GM19239 (cell line): ENCODE measurements at places on chromosomes 5 and 9.

- DNase-seq, result no peak
Observed at GRCh38 chr5:142342128-142342981, 17.5 kb upstream of the SPRY4 start.

- peak; percentile 68 for DNase-seq
Observed at GRCh38 chr9:137406876-137407589, 15.9 kb downstream of the EXD3 start.

- DNase-seq, result no peak
Observed at GRCh38 chr9:133483611-133484010, 4.7 kb upstream of the SLC2A6 start.

GRCh38 chr5:52856564-52856963, 68.8 kb downstream of the ITGA1 start:
- no peak for DNase-seq

GRCh38 chr5:12805165-12805698, 901.0 kb upstream of the CTNND2 start:
- DNase-seq, result no peak

GRCh38 chr5:75640395-75640794, 29.1 kb downstream of the ANKDD1B start:
- no peak for DNase-seq

DNA sequence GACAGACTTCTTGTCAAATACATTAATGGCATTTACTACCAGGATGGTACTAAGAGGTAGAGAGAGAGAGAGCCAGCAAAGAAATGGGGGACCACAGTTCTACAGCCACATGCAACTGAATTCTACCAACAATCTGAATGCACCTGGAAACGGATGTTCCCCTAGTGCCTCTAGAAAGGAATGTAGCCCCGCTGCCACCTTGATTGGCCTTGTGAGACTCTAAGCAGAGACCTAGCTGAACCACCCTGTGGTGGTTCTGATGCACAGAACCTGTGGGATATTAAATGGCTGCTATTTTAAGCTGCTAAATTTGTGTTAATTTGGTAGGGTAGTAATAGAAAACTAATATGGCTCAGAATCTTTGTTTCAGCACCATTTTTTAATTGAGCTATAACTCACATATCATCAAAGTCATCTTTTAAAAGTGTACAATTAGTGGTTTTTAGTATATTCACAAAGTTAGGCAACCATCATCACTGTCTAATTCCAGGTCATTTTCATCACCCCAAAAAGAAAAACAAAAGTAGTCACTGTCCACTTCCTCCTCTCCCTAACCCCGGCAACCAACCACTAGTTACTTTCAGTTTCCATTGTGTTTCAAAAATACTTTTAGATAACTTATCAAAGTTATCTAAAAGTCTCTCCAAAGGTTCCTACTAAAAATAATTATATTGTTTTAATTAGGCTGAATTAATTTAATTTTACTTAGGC, 51.7 kb downstream of the CPLANE1 start:
- DNase-seq, result no peak

DNA sequence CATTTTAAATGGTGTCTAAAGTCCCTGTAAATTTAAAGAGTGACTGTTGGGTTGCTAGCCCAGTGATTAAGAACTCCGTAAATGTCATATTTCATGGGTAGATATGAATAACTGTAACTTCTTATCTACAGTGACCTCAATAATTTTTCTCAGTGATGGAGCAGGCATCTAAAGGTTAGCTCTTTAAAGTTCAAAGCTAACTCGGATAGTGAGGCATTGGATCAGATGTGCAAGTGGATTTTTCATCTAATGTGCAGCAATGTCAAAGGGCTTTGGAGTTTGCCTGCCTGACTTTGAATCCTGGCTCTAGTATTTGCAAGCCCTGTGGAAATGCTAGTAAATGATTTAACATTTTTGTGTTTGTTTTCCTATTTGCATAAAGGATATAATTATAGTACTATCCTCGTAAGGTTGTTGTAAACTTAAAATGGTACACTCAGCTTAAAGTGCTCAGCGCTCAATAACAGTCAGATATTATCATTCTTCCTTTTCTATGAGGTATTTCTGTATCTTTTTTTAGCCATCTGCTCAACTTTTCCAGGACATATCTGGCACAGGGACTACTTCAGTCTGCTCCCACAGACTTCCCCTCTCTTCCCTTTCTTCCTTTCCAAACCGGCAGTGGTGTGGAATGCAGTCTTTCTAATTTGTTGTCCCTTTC, 163.7 kb upstream of the ELL2 start:
- DNase-seq, result no peak

- DNase-seq, result no peak
Observed at GRCh38 chr5:107815109-107815508, 144.4 kb upstream of the EFNA5 start.

GRCh38 chr5:106085136-106085535, 1585.6 kb downstream of the EFNA5 start:
- no peak for DNase-seq

DNA sequence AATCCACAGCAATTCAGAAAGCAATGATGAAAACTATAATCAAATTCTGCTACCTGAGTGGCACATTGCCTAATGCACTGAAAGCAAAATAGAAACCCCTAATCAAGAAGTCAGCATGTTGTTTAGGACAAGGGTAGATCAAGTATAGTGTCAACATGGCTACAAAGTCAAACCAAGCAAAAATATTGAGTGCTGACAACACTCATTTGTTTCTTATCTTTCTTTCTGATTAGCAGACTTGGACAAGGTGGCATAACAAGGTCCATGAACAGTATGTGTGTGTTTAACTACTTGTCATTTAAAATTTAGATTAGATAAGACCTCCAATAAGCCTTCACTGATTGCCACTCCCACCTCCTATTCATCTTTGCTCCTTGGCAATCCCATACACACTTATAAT, 332.4 kb downstream of the KIAA0825 start:
- no peak for DNase-seq

DNA sequence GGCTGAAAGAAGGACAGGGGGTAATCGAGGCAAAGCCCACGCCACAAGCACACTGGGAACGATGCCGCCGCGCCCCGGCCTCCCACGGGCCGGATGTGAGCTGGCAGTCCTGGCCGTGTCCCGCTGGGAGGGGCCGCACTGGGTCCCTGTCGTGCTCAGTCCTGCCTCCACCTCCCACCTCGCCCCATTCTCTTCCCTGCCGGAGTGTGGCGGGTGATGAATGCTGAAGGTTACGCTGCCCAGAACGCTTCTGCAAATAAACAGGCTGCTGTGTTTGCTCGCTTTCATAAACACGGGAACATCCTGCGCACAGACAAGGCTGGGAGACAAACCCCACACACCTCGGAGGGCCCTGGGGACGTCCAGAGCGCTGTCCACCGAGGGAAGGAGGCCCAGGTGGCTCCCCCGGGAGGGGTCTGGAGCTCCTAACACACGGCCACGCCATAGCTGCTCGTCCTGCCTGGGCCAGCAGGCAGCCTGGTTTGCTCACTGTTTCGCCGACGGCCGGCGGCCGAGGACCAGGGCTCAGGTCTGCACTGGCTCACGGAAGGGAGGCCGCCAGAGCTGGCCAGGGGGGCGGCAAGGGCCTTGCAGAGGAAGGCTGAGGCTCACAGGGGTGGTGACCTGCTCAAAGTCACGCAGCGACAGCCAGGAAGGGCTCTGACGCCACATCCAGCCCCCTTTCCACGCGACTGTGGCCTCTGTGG, 2.3 kb downstream of the DNLZ start:
- DNase-seq, result no peak

DNA sequence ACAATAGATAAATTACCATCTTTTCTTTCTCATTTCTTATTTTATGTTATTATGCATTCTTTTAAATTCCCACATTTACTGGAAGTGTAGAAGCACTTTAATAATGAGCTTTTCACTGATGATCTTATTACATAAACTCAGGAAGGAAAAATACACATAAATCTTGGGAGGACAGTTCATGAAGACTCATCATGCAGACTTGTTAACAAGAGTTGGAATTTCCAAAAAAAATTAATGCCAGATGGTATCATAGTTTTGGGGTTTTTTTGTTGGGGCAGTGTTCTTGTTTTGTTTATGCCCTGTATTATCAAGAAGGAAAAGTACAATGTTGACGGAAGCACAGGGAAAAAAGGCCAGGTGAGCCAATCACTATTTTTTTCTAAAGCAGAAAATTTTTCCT, 35.1 kb downstream of the CEMIP2 start:
- no peak for DNase-seq

GRCh38 chr9:27033815-27034403, 28.4 kb upstream of the LRRC19 start:
- peak; percentile 28 for DNase-seq

- DNase-seq, result no peak
Observed at GRCh38 chr9:18500451-18500850, 26.5 kb downstream of the ADAMTSL1 start.

DNA sequence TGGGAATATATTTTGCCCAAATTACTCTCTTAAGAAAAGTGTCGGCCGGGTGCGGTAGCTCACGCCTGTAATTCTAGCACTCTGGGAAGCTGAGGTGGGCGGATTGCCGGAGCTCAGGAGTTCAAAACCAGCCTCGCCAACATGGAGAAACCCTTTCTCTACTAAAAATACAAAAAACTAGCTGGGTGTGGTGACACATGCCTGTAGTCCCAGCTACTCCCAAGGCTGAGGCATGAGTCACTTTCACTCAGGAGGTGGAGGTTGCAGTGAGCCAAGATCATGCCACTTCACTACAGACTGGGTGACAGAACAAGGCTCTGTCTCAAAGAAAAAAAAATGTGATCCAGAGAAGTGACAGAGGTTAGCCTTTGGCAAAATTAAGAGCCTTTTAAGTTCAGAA, 26.4 kb upstream of the TMEM171 start:
- DNase-seq, result no peak

- no peak for DNase-seq
Observed at GRCh38 chr9:1320051-1320557, 269.9 kb downstream of the DMRT2 start.

GRCh38 chr5:175681045-175681967, 23.4 kb downstream of the HRH2 start:
- no peak for DNase-seq

GRCh38 chr5:97225222-97225621, 42.2 kb upstream of the RIOK2 start:
- no peak for DNase-seq

GRCh38 chr5:129917224-129917623, 13.0 kb downstream of the CHSY3 start:
- no peak for DNase-seq

GRCh38 chr5:71865665-71866320, 146.7 kb downstream of the CARTPT start:
- DNase-seq, result no peak

DNA sequence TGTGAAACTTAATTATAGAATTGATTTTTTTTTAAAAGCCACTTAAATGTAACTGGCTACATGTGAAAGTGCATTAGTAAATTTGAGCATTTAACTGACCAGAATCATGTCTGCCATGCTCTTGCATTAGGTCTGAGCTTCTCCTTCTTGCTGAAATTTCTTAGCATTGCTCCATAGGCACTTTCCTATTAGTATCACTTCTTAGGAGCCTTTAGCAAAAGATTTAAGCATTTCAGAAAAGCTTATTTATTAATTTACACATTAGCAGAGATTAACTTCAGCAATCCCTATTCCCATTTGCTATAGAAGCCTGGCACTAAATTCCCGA, 211.0 kb downstream of the SNX18 start:
- no peak for DNase-seq

DNA sequence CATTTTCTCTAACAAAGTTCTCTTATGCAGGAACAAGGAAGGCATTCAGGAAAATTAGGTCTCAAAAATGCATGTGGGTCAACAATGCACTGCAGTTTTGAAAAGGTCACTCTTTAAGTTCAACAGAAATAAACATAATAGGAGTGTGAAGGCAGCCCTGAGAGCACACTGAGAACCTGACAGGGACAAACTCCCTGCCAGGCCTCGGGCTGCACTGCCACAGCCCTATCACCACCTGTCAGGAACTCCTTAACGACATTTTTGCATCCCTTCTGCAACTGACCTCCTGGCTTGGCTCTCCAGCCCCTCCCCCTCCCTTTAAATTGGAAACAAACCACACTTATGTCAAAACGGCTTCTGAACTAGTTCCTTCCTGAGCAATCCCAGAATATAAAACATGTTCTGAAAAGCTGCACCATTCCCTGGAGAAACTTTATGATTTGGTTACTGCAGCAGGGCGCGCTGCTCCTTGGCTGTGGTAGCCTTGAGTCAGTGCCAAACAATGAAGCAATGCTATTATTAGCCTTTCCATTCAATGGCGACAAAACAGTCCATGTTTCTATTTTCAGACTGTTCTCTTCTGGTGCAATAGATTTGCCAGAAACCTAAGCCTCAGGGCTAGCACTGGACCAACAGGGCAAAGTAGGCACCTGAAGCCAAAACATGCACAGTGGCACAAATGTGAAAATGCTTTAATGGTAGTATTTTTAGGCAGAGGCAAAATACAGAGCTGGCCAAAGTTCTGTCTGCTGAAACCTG, 160.1 kb upstream of the ZNF608 start:
- no peak for DNase-seq

- DNase-seq, result no peak
Observed at GRCh38 chr5:28286566-28286965, 1248.2 kb upstream of the CDH9 start.

GRCh38 chr5:119386596-119387344, 31.0 kb downstream of the TNFAIP8 start:
- no peak for DNase-seq

DNA sequence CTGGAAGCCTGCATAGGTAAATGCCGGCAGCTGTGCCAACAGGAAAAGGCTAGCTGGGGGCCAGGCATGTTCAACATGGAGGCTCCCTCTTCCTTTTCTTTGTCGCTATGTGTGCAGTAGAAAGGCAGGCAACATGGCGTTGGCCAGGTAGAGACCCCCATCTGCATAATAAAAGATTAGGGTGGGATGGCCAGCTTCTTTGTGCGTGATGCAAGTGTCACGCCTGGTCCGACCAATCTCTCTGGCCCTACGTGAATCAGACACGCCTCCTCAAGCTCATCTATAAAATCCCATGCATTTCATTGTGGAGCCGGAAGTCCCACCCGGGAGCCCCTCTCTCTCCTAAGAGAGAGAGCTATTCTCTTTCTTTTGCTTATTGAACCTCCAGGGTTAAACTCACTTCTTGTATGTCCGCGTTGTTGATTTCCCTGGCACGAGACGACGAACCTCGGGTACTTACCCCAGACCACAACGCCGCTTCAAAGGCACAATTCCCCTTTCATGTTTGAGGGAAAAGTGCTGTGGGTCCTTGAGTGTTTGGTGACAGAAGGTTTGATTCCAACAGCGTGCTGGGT, 25.0 kb upstream of the C5orf47 start:
- DNase-seq, result no peak

GRCh38 chr5:117776977-117777376, 1202.4 kb upstream of the SEMA6A start:
- no peak for DNase-seq
